ENCODE measurements at places on chromosomes 5 and 9. TPM values are rescaled to one million over a fixed set of nuclear protein-coding genes. Genes with fewer than 3 reads are reported as not detected.

GRCh38 chr5:97115932-97116331 is 26.5 kb downstream of the LIX1 start:
- no peak for DNase-seq

PCDHB4 gene
- total RNA-seq, result 2.3 TPM

DNA sequence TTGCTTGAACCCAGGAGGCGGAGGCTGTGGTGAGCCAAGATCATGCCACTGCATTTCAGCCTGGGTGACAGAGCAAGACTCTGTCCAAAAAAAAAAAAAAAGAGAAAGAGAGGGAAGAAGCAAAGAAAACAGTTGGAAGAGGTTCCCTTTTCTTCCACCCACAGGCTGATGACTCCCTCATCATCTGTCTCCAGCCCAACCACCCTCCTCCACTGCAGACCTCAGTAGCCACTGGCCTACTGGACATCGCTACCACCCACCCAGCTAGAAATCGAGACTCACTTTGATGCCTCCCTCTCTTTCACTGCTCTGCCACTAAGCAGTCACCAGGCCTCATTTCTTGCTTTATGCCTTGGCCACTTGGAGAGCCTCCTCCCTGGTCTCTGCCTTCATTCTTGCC is 71.2 kb downstream of the NIPSNAP3B start:
- DNase-seq, result no peak

GRCh38 chr5:35056686-35057085 is 8.9 kb upstream of the AGXT2 start:
- DNase-seq, result no peak

DNA sequence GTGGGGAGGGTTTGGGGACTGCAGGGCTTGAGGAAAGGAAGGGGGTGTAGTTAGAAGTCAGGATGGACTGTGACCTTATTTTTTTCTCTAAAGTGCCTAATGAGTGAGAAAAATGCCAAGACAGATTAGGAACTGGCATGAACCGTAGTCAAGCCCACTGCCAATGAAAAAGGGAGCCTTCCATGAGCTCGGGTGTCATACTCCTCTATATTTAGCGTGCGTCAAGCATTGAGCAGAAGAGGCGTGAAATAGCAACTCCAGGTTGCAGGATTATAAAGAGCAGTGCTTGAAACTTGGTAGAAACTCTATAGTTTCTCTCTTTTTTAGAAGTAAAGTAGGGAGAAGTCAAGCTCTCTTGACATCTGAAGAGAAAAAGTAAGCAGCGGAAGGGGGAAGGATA is 1.8 kb downstream of the SGCD start:
- no peak for DNase-seq

DNA sequence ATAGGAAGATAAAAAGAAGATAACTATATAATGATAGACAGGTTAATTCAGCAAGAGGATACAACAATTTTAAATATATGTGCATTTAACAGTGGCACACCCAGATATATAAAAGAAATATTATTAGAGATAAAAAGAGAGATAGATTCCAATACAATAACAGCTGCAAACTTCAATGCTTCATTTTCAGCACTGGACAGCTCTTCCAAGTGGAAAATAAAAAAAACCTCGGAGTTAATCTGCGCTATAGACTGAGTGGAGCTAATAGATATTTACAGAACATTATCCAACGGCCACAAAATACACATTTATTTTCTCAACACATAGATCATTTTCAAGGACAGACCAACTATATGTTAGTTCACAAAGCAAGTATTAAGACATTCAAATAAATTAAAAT is 1229.5 kb upstream of the CDH6 start:
- DNase-seq, result no peak

- DNase-seq, result no peak
Observed at GRCh38 chr5:134458234-134459009, 46.7 kb upstream of the CDKN2AIPNL start.

DNA sequence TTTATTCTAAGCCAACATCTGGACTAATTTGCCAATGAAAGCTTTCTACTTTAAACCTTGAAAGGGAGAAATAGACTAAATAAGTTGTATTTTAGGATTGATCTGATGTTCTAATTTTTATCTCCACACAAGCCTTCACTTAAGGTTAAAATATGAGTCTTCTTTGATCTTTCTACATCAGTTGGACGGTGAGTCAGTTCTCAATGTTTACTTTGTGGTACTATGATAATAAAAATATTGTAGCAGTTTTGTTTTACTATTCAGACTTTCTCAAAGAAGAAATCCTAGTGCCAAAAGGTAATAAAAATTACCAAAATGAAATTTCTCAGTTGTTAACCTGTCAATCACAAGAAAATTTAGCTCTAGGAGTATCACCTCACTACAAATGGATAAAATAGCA is 203.5 kb upstream of the RGMB start:
- no peak for DNase-seq

GRCh38 chr9:94870793-94871558 is 144.5 kb downstream of the AOPEP start:
- no peak for DNase-seq

GRCh38 chr5:148201151-148201550 is 1.7 kb upstream of the SPINK6 start:
- DNase-seq, result no peak

- DNase-seq, result no peak
Observed at GRCh38 chr5:83394190-83394589, 77.4 kb upstream of the VCAN start.

IFNA2 gene
- total RNA-seq, result not detected

DNA sequence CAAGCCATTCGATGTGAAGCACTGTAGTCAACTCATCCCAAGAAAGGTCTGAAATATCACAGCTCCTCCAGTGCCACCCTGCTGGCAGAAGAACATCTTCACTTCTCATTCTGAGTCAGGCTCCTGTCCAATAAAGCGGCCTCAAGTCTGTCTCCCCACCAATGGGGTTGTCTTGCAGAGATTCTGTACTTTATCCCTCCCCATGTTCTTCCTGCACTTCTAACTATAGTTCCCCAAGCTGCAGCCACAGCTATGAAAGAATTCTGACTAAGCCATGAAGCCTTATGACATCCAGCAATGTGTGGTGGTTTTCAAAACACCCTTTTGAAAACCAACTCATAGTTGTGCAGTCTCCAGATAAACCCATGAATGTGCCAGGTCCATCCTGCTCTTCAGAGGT is 6.8 kb downstream of the MACROH2A1 start:
- no peak for DNase-seq

DNA sequence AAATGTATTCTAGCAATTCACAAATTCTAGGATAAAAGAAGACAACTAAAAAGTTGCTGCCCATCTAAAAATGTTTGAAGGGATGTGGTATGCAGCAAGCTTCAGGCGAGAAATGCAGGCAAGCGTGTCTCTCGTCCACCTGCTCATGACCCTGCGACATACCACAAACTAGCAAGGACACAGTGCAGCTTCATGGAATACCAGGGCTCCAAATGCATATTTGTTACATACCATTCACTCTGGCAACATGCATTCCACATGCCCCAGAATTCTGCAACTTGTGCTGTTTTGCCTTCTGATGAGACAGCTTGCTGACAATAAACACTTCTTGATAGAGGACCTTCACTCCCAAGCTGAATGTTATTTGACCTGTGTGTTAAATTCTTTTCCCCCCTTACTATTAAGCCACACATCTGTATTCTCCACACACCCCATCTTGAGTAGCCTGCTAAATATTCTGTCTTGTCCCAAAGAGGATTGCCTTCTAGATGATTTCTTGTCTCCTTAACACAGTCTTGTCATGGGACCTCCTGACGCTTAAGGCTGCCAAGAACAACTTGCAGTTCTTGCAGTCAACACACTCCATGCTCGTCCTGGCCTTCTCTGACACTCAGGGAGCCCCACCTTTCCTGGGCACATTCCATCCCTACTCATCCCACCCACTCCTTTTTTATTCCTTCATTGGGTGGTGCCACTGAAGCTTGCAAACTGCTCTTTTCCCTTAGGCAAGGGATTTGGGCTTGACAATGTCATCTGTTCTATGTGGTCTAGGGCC is 340.5 kb downstream of the PIK3R1 start:
- DNase-seq, result no peak

- DNase-seq, result no peak
Observed at GRCh38 chr9:116763770-116764169, 76.7 kb downstream of the TRIM32 start.

PPP1R26 gene
- total RNA-seq, result 21.5 TPM

DNA sequence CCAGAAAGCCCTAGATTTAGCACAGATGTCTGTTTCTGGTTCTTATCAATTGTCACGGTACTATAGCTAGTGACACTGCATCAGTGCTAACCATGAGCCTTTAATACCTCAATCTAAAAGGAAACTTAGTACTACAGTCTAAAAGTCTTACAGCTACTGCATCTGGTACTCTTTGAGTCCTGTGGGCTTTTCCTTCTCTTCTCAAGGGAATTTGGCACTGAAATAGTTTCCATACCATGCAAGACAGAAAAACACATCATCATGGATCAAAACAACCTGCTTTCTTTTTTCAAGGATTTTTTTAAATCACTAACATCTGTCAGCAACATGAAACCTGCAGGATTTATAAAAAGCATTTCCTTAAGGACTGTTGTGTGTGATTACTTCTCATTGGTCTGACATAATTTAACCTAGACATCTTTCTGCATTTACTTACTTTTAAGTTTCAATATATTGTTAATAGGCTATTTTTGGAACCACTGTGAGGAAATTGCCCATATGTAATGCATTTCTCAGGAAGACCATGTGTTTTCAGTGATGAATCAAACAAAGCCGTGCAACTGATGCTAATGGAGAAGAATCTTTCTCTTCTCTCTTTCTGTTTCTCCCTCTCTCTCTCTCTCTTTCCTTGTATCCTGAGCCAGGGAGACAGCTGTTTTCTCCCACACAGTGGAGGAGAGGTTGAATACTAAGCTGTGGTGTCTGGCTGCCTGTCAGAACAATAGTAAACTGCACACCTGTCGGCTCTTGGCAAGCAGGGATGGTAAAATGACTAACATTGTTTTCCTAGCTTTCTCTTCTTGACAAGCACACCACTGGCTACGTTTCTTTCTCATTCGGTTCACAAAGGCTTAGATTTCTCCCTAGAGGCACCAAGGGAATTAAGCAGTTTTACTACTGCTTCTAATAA is 273.4 kb downstream of the CSNK1G3 start:
- no peak for DNase-seq

- DNase-seq, result no peak
Observed at GRCh38 chr5:174306345-174307030, 261.0 kb downstream of the NSG2 start.

DNA sequence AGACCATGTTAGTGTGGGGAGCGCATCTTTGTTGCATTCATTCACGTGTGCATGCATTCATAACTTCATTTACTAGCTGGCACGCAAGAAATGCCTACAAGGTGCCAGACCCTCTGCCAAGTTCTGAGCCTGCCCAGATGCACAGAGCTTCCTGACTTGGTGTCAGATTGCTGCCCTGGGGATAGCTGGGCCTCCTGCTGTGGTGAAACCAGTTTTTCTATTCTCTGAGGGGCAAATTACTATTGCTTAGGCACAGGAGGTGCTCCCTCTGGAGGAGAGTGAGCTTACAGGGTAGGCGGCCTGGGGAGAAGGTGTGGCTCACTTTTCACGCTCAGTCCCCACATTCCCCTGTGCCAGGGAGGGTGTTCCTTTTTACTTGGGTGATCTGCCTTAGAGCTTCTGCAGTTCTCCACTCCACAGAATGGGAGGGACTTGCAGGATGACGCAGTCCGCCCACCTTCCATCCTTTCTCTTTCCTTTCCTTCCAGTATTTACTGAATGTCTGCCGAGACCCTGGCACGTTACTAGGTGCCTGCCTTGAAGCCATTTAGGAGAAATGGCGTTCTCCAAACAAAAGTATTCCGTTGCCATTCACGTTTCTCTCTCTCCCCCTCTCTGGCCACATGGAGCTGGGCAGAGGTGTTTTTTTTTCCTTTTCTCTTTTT is 27.9 kb upstream of the CTNNA1 start:
- DNase-seq, result peak; percentile 15

DNA sequence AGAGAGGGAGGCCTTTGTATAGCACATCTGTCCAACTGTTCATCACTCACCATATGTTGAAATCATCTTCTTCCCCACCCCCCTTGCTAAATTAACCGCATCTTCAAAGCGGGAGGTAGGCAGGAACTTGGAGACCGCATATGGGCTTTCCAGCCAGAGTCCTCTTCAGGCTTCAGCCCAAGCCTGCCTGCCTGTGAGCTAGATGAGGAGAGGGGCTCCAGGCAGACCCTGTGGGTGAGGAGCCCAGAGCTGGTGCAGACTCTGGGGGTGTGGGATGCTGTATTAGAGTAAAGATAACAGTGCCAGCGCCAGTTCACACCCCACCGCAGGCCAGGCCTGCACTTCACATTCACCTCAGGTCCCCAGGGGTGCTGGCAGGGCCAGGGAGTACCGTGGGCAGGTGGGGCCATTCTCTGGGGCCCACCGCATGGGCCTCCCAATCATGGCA is 16.2 kb downstream of the PRRC2B start:
- no peak for DNase-seq

CCL21 gene
- total RNA-seq, result not detected

ANKRD33B gene
- total RNA-seq, result 7.0 TPM

- DNase-seq, result no peak
Observed at GRCh38 chr9:105760053-105760452, 65.7 kb downstream of the TMEM38B start.

SPATA31C1 gene
- not detected for total RNA-seq

PNPLA7 gene
- 3.9 TPM for total RNA-seq

WHRN gene
- 4.1 TPM for total RNA-seq

GRCh38 chr5:81750308-81751008 is 439 bp downstream of the SSBP2 start:
- peak; percentile 30 for DNase-seq

- DNase-seq, result no peak
Observed at GRCh38 chr5:103938146-103938695, 375.6 kb upstream of the NUDT12 start.

DNA sequence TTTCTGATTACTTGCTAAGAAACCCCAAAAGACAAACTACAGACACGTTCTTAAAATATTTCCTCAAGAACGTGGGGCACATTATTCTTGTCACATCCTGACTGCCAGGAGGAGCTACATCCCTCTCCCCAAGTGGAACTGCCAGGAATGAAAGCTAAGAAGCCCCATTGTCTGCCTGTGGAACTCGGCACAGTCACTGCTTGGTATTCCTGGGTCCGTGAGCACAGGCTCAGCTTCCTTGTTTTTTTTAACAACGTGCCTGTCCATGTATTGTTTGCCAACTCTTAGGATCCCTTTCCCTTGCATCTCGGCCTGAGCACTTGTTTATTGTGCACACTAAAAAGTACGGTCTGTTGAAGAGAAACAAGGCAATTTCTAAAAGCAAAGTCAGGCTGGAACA is 47.0 kb upstream of the SELENOP start:
- peak; percentile 30 for DNase-seq

PRR16 gene
- total RNA-seq, result not detected

HACD4 gene
- total RNA-seq, result 5.7 TPM
